ENCODE measurements at places on chromosomes 11 and 22. TPM values are rescaled to one million over a fixed set of nuclear protein-coding genes. Genes with fewer than 3 reads are reported as not detected.

The TMEM132A gene
- total RNA-seq, result 106 TPM

The SAA4 gene
- not detected for total RNA-seq

The TEX12 gene
- 0.46 TPM for total RNA-seq

The MGAT3 gene
- total RNA-seq, result not detected

The MOV10L1 gene
- 35.4 TPM for total RNA-seq

The PRR33 gene
- not detected for total RNA-seq

The CALCB gene
- total RNA-seq, result not detected

The VPREB1 gene
- not detected for total RNA-seq

The OSM gene
- not detected for total RNA-seq

The MPEG1 gene
- total RNA-seq, result not detected

The CHRM1 gene
- not detected for total RNA-seq

The RIMBP3C gene
- not detected for total RNA-seq
